ENCODE measurements at places on chromosomes 16 and 17. TPM values are rescaled to one million over a fixed set of nuclear protein-coding genes. Genes with fewer than 3 reads are reported as not detected.

Gene CACNG1
- total RNA-seq, result not detected

- no peaks in the 10 kb centered on the region for H3K27me3 ChIP-seq
- no peak for DNase-seq
- H3K27ac ChIP-seq, result no peak overlapping the region
- no peaks in the 10 kb centered on the region for H3K4me1 ChIP-seq
Measured at GRCh38 chr17:34082404-34082803, 172.7 kb upstream of the CCL2 start.

- peaks cover 6% of the 10 kb centered on the region for H3K36me3 ChIP-seq
- H3K4me1 ChIP-seq, result peaks cover 5% of the 10 kb centered on the region
- H3K27ac ChIP-seq, result no peak overlapping the region
- no peak for DNase-seq
- H3K4me3 ChIP-seq, result no peak overlapping the region
Measured at GRCh38 chr17:47066095-47066494, 87.0 kb upstream of the RPRML start.

DNA sequence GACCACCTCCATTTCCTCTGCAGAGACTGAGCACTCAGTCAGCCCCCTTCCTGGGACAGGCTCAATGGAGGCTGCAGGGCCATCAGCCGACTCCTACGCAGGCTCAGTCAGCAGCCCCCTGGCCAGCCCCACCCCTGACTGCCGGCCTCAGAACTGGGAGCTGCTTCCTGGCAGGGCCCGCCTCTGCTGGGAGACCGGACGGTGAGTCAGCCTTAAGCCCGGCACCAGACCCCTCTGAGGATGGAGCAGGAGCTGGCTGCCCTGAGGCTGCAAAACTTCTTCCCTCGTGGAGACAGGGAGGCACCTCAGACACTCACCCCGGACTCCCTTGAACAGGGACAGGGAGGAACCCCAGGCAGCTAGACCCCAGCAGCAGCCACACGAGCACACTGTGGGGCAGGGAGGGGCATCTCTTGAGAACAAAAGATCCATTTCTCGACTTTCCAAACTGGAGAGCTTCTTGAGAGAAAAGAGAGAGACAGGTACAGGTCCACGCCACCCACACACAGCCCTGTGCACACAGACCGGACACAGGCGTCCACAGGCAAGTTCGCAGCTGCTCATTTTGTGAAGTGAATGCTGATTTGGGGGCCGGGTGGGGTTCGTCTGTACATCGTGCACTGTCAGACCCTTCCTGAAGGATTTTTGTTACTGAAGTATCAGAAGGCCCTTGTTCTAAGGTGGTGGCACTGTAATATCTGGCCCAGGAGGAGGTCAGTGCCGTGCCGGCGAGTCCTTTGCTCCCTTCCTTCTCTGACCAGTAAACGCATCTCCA is 1.3 kb upstream of the TUBB3 start:
- peak overlapping the region; percentile 98 for H3K27ac ChIP-seq
- peak overlapping the region; percentile 83 for H3K4me3 ChIP-seq
- no peaks in the 10 kb centered on the region for H3K36me3 ChIP-seq
- H3K27me3 ChIP-seq, result no peaks in the 10 kb centered on the region

Gene KRT26
- total RNA-seq, result not detected

Gene FSCN2
- total RNA-seq, result 0.28 TPM

DNA sequence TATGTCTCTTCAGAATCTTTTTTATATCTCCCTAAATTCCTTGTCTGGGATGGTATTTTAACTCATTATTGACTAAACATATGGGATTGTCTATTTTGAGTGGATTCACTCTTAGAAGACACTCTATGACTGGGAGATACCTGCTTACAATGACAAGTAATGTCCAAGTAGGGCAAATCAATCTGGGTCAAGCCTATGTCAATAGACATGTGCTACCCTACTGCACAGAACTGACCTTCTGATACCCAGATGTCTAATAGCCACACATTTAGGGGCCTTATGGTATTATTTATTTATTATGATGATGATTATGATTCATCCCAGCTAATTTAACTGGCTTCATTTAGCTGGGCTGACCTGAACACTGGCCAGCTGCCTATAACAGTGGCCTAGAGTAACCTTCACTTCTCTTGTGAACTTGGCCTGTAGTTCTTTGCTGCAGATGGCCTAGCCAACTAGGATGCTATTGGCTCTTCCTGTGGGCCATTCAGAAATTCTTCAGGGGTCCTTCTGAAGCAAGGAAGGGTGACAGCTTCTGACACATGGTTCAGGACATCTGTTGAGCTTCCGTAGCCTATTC is 138.0 kb downstream of the ANKFN1 start:
- H3K27me3 ChIP-seq, result no peaks in the 10 kb centered on the region
- H3K27ac ChIP-seq, result peak overlapping the region; percentile 49
- peak; percentile 34 for DNase-seq
- peaks cover 7% of the 10 kb centered on the region for H3K4me1 ChIP-seq

DNA sequence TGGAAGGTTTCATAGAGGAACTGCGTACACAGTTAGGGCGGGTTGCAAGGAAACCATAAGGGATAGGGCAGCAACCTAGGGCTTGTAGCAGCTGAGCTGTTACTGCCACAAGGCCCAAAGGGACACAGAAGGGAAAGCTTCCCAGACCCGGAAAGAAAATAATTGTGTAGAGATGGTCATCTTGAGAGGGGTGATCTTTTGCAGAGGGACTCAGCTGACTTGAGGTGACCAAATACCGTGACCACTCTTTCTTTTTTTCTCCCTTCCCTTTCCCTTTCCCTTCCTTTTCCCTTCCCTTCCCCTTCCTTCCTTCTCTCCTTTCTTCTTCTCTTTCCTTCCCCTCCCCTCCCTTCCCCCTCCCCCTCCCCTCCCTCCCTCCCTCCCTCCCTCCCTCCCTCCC is 8.5 kb upstream of the CREBBP start:
- H3K27ac ChIP-seq, result no peak overlapping the region
- no peaks in the 10 kb centered on the region for H3K4me1 ChIP-seq
- H3K4me3 ChIP-seq, result no peak overlapping the region
- H3K36me3 ChIP-seq, result no peaks in the 10 kb centered on the region
- DNase-seq, result no peak

DNA sequence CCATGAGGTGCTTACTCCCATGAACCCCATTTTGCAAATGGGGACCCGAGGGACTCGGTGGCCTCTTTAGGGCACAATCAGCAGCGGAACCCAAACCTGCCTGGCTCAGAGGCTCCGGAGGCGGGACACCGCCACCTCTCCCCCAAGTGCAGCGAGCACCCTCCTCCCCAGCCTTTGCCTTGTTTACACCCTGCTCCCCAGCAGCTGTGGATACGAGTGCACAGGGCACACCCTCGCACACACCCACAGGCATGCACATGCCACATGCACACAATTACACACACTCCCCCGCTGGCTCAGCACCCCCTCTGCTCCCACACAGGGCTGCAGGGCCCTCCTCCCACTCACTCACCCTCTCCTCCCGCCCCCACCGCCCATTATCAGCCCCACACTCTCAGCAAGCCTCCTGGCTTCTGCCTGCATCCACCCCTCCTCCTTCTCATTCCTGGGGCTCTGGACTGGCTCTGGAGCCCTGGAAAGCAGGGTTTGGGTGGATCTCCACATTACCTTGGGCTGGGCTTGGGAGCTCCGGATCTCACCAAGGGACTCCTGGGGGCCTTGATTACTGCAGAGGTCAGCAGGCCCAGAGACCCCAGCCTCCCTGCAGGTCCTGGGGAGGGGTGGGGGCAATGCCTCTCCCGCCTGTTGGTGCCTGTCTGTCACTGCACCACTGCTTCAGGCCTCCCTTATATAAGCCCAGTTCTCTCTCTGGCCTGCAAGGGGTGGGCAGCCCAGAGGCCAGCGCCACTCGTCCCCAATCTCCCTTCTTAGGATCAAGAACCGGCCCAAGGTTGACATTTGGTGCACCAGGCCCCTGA is 6.4 kb downstream of the PDK2 start:
- H3K36me3 ChIP-seq, result peaks cover 21% of the 10 kb centered on the region
- no peaks in the 10 kb centered on the region for H3K27me3 ChIP-seq
- H3K27ac ChIP-seq, result no peak overlapping the region
- peaks cover 18% of the 10 kb centered on the region for H3K4me1 ChIP-seq

DNA sequence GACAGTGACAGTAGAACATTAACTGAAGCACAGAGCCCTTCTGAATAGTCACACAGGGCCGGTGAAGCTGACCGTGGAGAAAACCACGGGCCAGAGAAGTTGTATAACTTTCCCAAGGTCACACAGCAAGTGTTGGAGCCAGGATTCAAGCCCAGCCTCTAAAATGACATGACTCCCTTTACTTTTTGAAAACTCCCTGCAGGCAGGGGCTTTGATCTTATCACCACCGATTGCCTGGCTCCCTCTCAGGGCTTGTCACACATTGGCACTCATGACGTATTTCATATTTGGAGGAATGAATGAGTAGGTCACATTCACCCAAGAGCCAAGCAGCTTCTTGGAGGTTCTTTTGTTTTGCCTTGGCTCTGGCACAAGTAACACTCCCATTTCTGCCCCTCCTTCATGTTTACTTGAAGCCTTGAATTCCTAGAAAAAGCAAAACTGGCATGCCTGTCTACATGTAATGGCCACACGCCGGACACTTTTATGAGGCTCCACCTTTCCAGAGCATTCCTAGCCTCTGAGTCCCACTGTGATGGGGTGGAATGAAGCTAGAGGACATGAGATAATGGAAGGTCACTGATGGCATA is 13.3 kb upstream of the RBBP6 start:
- no peaks in the 10 kb centered on the region for H3K36me3 ChIP-seq
- no peak overlapping the region for H3K4me3 ChIP-seq
- DNase-seq, result no peak
- H3K4me1 ChIP-seq, result peaks cover 5% of the 10 kb centered on the region

DNA sequence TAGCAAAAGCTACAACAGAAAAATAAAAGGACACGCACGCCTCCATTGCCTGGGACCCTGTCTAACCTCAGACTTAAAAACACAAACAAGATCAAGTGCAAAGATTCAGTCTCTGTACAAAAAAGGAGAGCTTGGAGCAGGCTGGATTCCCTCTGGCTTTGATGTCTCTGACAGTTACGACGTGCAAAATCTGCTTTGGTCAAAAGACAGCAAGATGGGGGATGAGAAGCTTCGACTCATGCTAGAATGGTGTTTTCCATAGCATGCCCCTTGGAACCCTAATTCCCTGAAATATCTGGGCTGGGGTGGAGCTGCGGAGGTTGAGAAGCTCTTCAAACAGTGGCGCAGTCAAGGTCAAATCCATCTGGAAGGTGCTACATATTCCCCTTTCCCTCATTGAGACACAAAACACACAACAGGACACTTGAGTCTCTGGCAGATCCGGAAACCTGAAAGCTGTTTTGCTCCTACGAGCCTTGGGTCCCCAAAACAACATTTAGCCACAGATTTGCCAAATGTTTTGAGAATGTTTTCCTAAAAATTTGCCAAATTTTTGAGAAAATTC is 9.1 kb downstream of the MYH11 start:
- no peak overlapping the region for H3K4me3 ChIP-seq
- H3K27me3 ChIP-seq, result peaks cover 2% of the 10 kb centered on the region
- DNase-seq, result no peak
- no peak overlapping the region for H3K27ac ChIP-seq
- H3K4me1 ChIP-seq, result 0 out of 2 replicates have a peak, but pooled peaks cover 2% of the 10 kb centered on the region
- H3K36me3 ChIP-seq, result no peaks in the 10 kb centered on the region

GRCh38 chr17:41211845-41212466 is 14.5 kb upstream of the KRTAP9-2 start:
- H3K27ac ChIP-seq, result no peak overlapping the region
- H3K4me1 ChIP-seq, result no peaks in the 10 kb centered on the region
- H3K36me3 ChIP-seq, result no peaks in the 10 kb centered on the region

- DNase-seq, result no peak
- H3K27ac ChIP-seq, result no peak overlapping the region
- no peaks in the 10 kb centered on the region for H3K36me3 ChIP-seq
- H3K4me3 ChIP-seq, result no peak overlapping the region
- no peaks in the 10 kb centered on the region for H3K27me3 ChIP-seq
- no peaks in the 10 kb centered on the region for H3K4me1 ChIP-seq
Measured at GRCh38 chr16:52526116-52526828, 20.7 kb downstream of the TOX3 start.

GRCh38 chr16:65154321-65154720 is 32.5 kb upstream of the CDH11 start:
- no peaks in the 10 kb centered on the region for H3K4me1 ChIP-seq
- H3K36me3 ChIP-seq, result no peaks in the 10 kb centered on the region

GRCh38 chr16:87064731-87065445 is 252.3 kb downstream of the C16orf95 start:
- H3K4me1 ChIP-seq, result no peaks in the 10 kb centered on the region
- no peaks in the 10 kb centered on the region for H3K36me3 ChIP-seq
- DNase-seq, result no peak

DNA sequence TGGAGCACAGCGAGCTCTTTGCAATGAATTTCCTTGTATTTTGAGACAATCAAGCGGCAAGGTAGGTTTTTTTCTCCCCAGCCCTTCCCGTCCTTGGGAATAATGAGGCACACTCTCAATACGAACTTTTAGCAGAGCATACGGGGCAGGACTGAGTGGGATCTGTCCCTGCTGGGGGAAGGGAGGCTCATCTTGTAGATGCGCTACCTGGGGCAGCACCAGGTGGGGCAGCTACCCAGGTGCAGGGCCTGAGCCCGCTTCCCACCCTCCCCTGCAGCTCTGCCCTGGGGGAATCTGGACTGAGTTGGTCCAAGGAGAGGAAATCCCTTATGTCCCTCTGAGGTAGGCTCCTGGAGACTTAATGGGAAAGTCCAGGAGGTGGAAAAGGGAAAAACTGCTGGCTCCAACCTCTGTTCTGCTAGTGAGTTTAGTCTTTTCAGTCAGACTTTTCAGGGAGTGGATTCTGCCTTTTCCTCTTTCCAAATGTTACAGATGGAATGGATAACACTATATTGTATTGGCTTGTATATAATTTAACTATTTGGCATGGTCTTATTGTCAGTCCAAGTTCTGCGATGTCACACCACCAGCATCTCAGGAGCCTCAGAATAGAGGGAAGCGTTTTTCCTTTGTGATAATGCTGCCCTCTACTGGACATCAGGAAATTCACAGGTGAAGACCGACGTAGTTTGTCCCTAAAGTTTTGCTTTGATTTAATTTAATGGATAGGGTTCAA is 9.6 kb upstream of the CES1 start:
- no peaks in the 10 kb centered on the region for H3K4me1 ChIP-seq

GRCh38 chr17:7562208-7562605 is 488 bp downstream of the SENP3 start:
- H3K36me3 ChIP-seq, result peaks cover 25% of the 10 kb centered on the region
- H3K4me3 ChIP-seq, result peak overlapping the region; percentile 79
- peak overlapping the region; percentile 77 for H3K27ac ChIP-seq
- peaks cover 9% of the 10 kb centered on the region for H3K4me1 ChIP-seq
- no peaks in the 10 kb centered on the region for H3K27me3 ChIP-seq
- no peak for DNase-seq

Data from IMR-90 (cell line).